ENCODE measurements at places on chromosomes 7 and 10. TPM values are rescaled to one million over a fixed set of nuclear protein-coding genes. Genes with fewer than 3 reads are reported as not detected.

Gene SYNPO2L
- 0.11 TPM for total RNA-seq

Gene SORCS1
- total RNA-seq: 4.9 TPM

Gene COBL
- total RNA-seq: 36.5 TPM

Gene MSS51
- total RNA-seq: 1.9 TPM

Gene ENO4
- not detected for total RNA-seq

Gene CRHR2
- total RNA-seq: 0.19 TPM

Gene PPP1R9A
- total RNA-seq: 20.3 TPM

Gene SLC26A5
- 0.40 TPM for total RNA-seq

Gene CTAGE15
- total RNA-seq: 0.61 TPM

Gene TUBB8
- total RNA-seq: 1.5 TPM

Gene THNSL1
- 3.6 TPM for total RNA-seq

Gene HECW1
- total RNA-seq: 10.5 TPM

Gene LRRD1
- total RNA-seq: not detected

Gene EEF1AKMT2
- 26.8 TPM for total RNA-seq

Gene PNLIPRP2
- not detected for total RNA-seq

Gene SUN3
- not detected for total RNA-seq

DNA sequence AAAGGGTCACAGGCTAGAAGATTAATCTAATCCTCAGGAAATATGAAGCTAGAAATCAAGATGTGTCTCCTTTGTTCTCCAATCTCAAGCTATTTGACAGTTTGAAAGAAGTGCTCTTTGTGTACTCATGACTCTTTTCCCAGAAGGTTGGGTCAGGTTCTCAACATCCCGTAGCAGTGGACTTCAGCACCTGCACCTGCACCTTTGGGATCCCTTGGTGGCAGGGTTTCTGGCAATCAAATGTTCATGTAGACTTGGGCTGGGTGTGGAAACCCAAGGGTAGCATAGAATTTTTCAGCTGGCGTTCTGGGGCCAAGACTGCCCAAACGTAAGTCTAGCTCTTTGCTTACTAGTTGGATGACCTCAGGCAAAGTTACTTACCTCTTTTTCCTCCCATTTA is 134.4 kb downstream of the ADRA2A start:
- no peak for DNase-seq

- DNase-seq: no peak
Observed at GRCh38 chr10:38027986-38028385, 17.5 kb downstream of the ZNF33A start.

- DNase-seq: no peak
Observed at GRCh38 chr10:115861455-115861854, 411.6 kb downstream of the GFRA1 start.

DNA sequence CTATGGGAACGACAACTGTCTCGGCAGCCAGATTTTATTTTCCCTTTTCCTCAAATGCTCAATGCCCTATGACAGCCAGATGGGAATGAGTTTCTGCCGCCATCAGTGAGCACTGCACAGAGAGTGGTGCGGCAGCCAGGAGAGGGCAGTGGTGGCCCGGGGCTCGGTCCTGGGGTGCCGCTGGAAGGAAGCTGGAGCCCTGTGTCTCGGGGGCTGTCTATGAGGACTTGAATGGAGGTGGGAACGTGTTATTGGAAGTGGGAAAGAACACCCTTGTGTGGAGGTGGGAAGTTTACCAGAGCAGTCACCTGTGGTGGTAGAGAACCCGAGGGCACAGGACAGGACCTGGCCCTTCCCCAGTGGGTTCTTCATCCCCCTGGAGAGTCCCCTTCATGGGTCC is 35.8 kb downstream of the JAKMIP3 start:
- no peak for DNase-seq

DNA sequence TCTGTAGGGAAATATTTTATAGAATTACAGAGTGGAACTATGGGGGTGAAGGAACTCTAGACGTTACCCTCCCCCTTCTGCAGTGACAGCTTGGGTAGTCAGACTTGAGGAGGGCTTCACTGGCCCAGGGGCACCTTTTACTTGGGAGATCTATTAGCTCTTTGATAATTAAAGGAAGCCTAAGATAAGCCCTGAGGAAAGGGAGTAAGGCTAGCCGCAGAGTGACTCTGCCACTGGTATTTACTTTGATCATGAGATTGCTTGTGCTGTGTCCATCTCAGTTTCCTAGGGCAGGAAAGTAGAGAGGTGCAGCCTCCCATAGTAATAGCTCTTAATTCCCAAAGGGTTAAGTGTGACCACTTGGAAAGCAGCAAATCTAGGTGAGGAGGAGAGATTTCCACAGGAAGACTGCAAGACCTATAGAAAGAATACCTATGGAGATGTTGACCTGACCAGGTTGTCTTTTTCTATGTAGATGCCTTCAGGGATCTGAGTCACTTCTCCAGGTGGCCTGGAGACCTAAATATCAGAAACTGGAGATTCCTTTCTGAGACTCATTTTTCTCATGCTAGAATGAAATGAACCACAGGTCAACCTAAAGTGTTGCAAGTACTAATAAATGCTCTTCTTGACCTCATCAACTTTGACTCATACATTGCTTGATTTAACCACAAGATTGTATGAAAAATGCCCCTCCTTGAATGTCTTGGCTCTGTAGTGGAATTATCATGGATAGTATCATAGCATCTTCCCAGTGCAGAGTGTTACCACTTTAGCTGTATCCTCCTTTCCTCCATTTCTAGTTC is 447.3 kb upstream of the GHITM start:
- no peak for DNase-seq

GRCh38 chr7:35185908-35186731 is 67.8 kb downstream of the TBX20 start:
- peak; percentile 81 for DNase-seq

DNA sequence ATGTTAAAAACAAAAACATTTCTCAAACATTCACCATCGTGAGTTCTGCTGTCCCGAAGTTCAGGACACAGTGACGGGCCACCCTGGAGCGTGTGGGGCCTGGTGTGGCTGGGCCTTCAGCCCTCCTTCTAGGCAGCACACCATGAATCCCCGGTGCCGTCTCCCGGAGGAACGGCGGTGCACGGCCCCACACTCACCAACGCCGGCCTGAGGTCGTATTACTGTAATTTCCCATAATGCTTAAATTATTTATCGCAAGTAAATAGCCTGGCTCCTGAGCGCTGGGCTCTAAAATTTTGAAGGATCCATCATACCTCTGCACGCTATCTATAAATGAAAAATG is 1.4 kb downstream of the STK32C start:
- DNase-seq: no peak

DNA sequence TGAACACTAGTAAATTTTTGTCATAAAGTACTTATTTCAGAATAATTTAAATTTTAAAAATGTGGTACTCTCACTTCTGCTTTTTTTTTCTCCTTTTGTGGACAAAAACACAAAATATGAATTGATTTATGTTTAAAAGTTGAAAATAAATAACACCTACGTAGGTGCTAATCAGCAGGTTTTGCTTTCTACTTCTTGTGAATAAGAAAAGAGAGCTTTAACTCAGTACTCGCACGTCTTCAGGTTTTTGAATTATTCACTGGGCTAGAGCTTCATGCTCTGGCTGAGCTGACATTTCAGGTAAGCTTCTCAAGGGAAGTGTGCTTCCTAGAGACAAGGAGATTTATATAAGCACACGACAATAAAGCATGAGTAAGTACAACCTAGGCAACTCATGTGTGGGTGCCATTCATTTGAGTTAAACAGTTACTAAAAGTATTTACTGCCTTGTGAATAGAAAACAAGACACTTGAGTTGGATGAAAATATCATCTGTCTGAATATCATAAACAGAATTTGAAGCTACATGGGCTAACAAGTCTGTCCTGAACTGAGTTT is 190.0 kb upstream of the POT1 start:
- no peak for DNase-seq

GRCh38 chr10:98673171-98673782 is 226.5 kb upstream of the HPS1 start:
- no peak for DNase-seq

DNA sequence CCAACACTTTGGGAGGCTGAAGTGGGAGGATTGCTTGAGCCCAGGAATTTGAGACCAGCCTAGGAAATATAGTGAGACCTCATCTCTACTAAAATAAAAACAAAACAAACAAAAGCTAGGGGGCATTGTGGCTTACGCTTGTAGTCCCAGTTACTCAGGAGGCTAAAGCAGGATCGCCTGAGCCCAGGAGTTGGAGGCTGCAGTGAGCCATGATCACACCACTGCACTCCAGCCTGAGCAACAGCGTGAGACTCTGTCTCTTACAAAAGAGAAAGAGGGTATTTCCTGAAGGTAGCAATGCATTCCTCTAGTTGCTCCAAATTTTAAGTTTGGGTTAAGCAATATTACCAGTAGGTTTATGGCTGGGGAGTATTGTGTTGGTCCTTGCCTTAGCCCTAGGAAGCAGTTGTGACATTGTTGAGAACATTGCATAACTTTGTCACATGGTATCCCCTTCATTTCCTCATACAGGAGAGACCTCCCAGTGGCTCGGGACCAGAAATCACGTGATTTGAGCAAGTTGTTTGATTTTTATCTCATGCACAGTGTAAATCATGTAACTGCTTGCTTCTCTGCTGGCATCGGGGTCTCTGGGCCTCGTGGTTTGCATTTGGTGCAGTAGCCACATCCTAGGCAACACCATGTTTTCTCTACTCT is 23.3 kb upstream of the SMARCD3 start:
- DNase-seq: no peak

GRCh38 chr7:47635091-47636080 is 53.5 kb upstream of the TNS3 start:
- peak; percentile 68 for DNase-seq

GRCh38 chr10:21494191-21495001 is 31.1 kb downstream of the SKIDA1 start:
- no peak for DNase-seq

DNA sequence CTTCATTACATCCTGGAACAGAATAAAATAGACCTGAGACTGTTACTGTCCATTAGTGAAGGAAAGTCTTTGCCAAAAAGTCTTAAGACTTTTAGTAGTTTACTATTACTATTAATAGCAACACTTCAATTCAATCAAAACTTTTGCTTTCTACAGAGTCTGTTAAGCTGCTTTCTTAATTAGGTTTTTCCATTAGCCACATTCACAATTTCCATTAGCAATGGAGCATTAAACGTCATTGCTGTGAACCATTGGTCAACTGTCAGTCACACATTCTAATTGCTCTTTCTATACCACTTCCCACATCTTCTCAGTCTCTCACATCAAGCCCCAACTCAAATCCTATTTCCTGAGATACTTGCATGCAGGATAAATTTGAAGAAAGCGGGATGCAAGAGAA is 736.6 kb upstream of the SORCS1 start:
- DNase-seq: no peak

DNA sequence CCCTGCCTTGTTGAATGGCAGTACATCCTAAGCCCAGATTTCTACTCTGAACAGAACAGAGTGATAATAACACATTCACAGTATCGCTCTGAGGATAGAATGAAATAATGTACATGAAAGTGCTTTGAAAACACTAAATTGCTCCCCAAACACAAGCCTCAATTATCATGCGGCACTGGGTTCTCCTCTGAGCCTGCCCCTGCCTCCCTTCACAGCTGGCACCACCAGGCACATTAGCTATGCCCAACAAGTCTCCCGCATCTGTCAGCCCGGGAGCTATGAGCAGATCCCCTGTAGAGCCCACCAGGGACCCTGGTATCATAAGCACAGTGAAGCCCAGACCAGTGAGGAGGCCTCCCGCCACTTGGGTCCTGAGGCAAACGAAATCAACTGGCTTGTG is 405.5 kb downstream of the GRID1 start:
- no peak for DNase-seq

GRCh38 chr7:1810521-1810920 is 140.4 kb downstream of the ELFN1 start:
- DNase-seq: no peak

DNA sequence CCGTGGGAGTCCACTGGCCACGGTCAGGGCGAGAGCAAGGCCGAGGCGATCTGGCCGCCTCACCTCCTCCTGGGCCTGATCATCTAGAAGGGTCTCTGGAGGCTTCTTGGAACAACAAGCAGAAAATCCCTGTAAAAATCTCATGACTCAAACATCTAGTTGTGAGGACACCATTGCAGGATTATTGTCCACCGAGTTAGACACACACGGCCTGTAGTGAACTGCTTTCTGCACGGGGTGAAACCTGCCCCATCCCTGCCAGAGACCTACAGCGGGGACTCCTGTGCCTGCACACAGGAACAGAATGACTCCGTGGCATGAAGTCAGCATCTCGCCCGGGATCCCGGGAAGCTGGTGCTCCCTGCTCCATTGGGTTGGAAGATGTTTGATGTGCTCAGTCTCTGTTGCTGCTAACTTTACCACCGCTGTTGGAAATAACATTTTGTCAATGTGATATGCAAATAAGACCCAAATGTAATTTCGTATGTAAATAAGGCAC is 267.0 kb upstream of the TCERG1L start:
- no peak for DNase-seq

- DNase-seq: no peak
Observed at GRCh38 chr7:117134889-117135552, 181.7 kb downstream of the ST7 start.

GRCh38 chr10:72175149-72175548 is 40.7 kb upstream of the ANAPC16 start:
- no peak for DNase-seq

DNA sequence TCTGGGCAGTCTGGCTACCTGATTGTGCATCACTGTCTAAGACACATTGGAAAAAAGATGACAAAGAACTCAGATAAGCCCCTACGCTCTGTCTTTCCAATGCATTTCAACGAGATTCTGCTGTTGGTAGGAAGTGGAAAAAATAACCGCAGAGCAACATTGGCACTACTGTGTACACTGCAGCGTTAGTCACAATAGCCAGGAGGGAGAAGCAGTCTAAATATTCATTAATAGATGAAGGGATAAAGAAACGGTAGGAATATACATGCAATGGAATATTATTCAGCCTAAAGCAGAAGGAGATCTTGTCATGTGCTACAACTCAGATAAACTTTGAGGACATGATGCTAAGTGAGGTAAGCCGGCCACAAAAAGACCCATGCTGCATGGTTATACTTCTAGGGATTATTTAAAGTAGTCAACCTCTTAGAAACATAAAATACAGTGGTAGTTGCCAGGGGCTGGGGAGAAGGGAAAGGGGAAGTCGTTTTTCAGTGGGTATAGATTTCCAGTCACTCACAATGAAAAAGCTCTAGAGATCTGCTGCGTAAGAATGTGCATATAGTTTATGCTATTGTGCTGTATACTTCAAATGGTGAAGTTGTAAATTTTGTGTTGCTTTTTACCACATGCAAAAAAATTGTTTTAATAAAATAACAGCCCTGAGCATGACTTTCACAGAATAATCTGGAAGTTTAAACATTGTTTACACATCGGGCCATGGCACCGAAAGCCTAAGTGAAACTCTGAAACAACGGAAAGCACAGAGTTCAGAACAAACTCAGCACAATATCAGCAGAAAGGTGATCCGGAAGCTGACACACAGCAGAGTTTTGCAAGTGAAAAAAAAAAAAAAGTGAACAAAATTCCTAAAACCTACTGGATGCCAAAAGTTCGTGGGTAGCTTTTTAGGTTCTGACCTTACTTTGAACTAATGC is 40.1 kb downstream of the ELMO1 start:
- no peak for DNase-seq

GRCh38 chr10:43479275-43479674 is 42.4 kb downstream of the ZNF487 start:
- no peak for DNase-seq
